ENCODE measurements at places on chromosomes 4 and X.

DNA sequence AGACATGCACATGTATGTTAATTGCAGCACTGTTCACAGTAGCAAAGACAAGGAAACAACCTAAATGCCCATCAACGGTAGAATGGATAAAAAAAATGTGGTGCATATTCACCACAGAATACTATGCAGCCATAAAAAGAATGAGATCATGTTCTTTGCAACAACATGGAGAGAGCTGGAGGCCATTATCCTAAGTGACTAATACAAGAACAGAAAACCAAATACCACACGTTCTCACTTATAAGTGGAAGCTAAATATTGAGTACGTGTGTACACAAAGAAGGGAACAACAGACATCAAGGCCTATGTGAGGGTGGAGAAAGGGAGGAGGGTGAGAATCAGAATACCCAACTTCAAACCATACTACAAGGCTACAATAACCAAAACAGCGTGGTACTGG lies 17.4 kb upstream of the LNX1 start:
- DNase-seq, result no peak

GRCh38 chr4:37799941-37800554 lies 26.4 kb upstream of the PGM2 start:
- no peak for DNase-seq

- DNase-seq, result no peak
Observed at GRCh38 chr4:85952972-85953650, 406.7 kb downstream of the MAPK10 start.

DNA sequence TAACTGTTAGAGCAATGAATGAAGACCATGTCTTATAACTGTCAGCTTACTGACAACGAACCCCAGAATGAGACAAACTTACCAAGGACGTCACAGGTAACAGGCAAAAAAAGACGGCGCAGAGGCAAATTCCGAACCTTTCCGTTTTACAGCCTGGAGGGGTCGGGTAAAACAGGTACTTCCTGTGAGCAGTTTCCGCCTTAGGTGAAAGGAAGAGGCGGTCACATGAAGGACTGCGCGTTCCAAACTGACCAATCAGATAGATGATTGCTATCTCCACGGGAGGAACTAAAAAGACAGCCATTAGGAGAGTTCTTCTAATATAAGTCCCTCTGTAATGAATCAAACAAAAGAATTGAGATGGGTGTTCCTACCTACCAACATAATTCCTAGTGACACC lies at the start of gene COX7B2:
Gene COX7B2 (minus strand): TSS at position 168 of the 400 bp plus-strand sequence. CDS start 174,053 bp downstream, outside the sequence.
- no peak for DNase-seq

Data from urinary bladder (tissue), 4 donors.